ENCODE measurements at places on chromosomes 11 and 22. TPM values are rescaled to one million over a fixed set of nuclear protein-coding genes. Genes with fewer than 3 reads are reported as not detected.

Gene PDE2A
- polyA plus RNA-seq = 12.7 TPM

Gene TRIM6
- polyA plus RNA-seq = 44.1 TPM

Gene RAC2
- polyA plus RNA-seq = 6.7 TPM

Gene KRTAP5-9
- 0.49 TPM for polyA plus RNA-seq

Gene BDNF
- 2.2 TPM for polyA plus RNA-seq

Gene CRYBB3
- polyA plus RNA-seq = 0.32 TPM
